ENCODE measurements at places on chromosomes 11 and 22. TPM values are rescaled to one million over a fixed set of nuclear protein-coding genes. Genes with fewer than 3 reads are reported as not detected.

DNA sequence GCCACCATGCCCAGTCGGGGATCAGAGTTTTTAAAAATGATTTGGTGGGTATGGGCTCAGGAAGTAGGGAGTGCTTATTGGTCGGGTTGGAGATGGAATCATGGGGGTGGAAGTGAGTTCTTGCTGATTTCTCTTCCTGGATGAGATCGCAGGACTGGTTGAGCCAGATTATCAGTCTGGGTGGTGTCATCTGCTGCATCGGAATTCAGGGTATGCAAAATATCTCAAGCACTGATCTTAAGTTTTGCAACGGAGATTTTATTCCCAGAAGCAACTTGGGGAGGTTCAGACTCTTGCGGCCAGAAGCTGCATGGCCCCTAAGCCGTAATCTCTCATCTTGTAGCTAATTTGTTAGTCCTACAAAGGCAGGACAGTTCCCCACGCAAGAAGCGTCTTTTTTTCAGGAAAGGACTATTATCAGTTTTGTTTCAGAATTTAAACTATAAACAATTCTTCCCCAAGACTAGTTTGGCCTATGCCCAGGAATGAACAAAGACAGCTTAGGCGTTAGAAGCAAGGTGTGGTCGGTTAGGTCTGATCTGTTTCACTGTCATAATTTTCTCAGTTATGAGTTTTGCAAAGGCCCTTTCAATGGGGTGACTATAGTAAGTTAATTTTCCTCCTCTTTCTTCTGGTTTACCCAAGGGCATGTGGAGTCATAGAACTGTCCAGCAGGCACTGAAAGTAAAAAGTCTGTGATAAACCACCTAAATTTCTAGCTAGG lies 1.4 kb upstream of the PIWIL3 start:
- no peaks in the 10 kb centered on the region for H3K4me1 ChIP-seq
- H3K4me3 ChIP-seq = no peak overlapping the region
- no peak overlapping the region for H3K27ac ChIP-seq
- H3K27me3 ChIP-seq = no peaks in the 10 kb centered on the region
- DNase-seq = no peak
- no peaks in the 10 kb centered on the region for H3K36me3 ChIP-seq

DNA sequence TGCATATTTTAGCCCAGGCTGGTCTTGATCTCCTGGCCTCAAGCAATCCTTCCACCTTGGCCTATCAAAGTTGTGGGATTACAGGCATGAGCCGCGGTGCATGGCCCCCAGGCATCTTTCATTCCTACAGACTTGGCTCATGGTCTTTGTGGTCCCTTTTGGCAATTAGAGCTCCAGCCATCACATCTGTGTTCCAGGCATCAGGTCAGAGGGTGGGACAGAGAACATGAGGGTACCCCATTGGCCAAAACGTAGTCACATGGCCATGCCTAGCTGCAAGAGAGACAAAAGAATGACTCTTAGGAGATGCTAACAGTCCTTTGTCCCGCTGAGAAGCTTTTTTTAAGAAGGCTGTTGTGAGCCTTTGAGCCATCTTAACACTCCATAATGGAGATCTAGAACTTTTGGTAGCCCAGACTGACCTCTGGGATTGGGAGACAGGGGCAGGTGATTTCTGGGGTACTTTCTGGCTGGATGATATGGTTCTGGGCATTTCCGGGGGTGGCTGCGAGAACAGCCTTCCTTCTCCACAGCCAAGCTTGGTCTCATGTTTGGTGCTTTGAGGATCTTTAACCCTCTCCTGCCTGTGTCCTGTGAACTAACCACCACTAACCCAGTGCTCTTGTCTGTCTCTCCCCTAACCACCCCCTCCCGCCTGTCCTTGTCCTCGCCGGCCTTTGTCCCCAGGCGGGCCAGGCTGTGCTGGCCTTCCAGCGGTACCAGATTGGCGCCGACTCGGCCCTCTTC lies 18.4 kb upstream of the TAB1 start:
- no peaks in the 10 kb centered on the region for H3K4me1 ChIP-seq
- DNase-seq = no peak
- no peak overlapping the region for H3K4me3 ChIP-seq
- H3K27ac ChIP-seq = no peak overlapping the region

- no peak overlapping the region for H3K27ac ChIP-seq
- no peaks in the 10 kb centered on the region for H3K4me1 ChIP-seq
- H3K36me3 ChIP-seq = no peaks in the 10 kb centered on the region
- H3K27me3 ChIP-seq = no peaks in the 10 kb centered on the region
- no peak overlapping the region for H3K4me3 ChIP-seq
Observed at GRCh38 chr11:109798521-109798920, 294.7 kb upstream of the ZC3H12C start.

DNA sequence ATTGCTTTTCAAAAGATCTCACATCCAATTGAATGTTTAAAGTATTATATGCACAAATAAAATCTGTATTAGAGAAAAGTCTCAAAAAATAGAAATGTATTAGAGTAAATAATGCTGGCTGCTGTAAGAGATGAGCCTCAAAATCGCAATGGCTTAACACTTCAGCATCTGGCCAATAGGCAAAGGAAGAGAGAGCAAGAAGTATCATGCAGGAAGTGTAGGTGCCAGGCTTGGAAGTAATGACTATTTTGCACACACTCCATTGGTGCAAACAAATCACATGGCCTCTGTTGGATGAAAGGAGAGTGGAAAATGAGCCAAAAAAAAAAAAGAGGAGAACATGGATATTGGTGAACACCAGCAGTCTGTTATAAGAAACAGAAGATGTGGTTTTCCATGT lies 193.0 kb upstream of the E2F8 start:
- H3K4me3 ChIP-seq = no peak overlapping the region
- H3K36me3 ChIP-seq = no peaks in the 10 kb centered on the region
- DNase-seq = no peak
- no peaks in the 10 kb centered on the region for H3K4me1 ChIP-seq
- no peak overlapping the region for H3K27ac ChIP-seq
- no peaks in the 10 kb centered on the region for H3K27me3 ChIP-seq

GRCh38 chr11:86818462-86819192 lies 18.3 kb downstream of the PRSS23 start:
- H3K36me3 ChIP-seq = no peaks in the 10 kb centered on the region
- DNase-seq = no peak
- H3K27me3 ChIP-seq = no peaks in the 10 kb centered on the region
- H3K4me1 ChIP-seq = no peaks in the 10 kb centered on the region

DNA sequence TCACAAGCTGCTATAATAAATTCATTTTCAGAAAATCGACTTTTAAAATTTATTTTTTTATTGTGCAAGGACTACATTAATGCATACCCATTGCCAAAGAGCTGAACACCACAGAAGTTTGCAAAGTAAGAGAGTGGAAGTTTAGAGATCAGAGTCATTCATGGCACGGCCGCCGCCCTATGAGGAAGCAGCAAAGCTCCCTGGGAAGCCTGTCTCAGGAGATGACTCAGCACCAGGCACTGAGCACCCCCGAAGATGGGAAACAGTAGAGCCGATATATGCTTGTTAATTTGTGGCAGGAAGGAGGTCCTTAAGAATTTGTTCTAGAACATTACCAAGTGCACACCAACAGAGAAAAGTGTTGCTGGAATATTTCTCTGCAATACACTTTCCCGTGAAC lies 693.7 kb downstream of the OPCML start:
- no peaks in the 10 kb centered on the region for H3K27me3 ChIP-seq
- H3K4me1 ChIP-seq = no peaks in the 10 kb centered on the region
- DNase-seq = no peak
- H3K27ac ChIP-seq = no peak overlapping the region
- no peaks in the 10 kb centered on the region for H3K36me3 ChIP-seq
- no peak overlapping the region for H3K4me3 ChIP-seq

- H3K4me3 ChIP-seq = no peak overlapping the region
- no peaks in the 10 kb centered on the region for H3K36me3 ChIP-seq
- H3K27me3 ChIP-seq = no peaks in the 10 kb centered on the region
- H3K27ac ChIP-seq = no peak overlapping the region
- no peaks in the 10 kb centered on the region for H3K4me1 ChIP-seq
Observed at GRCh38 chr11:34775417-34775888, 140.7 kb downstream of the APIP start.

GRCh38 chr11:41250408-41250935 lies 209.0 kb downstream of the LRRC4C start:
- H3K4me3 ChIP-seq = no peak overlapping the region
- no peaks in the 10 kb centered on the region for H3K36me3 ChIP-seq
- no peak for DNase-seq
- no peaks in the 10 kb centered on the region for H3K4me1 ChIP-seq
- no peak overlapping the region for H3K27ac ChIP-seq

DNA sequence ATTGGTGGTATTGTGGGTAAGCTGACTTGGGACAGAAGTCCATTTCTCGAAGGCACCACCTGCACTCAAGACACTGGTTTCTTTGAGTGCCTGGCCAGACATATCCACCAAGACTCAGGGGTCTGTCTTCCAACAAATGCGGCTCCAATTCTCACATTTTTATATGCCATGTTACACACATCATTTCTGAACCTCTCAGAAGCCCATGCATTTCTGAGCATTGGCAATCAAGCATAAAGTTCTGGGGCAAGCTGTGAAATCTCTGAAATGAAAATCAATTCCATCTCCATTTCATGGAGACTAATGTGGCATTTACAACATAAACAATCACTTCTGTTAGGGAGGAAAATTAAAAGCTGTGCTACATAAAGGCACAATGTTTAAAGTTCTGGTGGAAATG lies 243.7 kb downstream of the KIRREL3 start:
- H3K4me3 ChIP-seq = no peak overlapping the region
- no peaks in the 10 kb centered on the region for H3K4me1 ChIP-seq
- no peaks in the 10 kb centered on the region for H3K27me3 ChIP-seq

- H3K27me3 ChIP-seq = no peaks in the 10 kb centered on the region
- no peak overlapping the region for H3K27ac ChIP-seq
- DNase-seq = no peak
- peaks cover 18% of the 10 kb centered on the region for H3K4me1 ChIP-seq
- H3K36me3 ChIP-seq = no peaks in the 10 kb centered on the region
- H3K4me3 ChIP-seq = no peak overlapping the region
Observed at GRCh38 chr11:2535673-2536439, 91.0 kb downstream of the KCNQ1 start.

- no peaks in the 10 kb centered on the region for H3K27me3 ChIP-seq
- H3K4me1 ChIP-seq = no peaks in the 10 kb centered on the region
- no peak for DNase-seq
- no peak overlapping the region for H3K27ac ChIP-seq
- no peak overlapping the region for H3K4me3 ChIP-seq
Observed at GRCh38 chr11:66973956-66974580, 1.0 kb upstream of the C11orf86 start.

GRCh38 chr22:48240935-48241230 lies 1478.4 kb downstream of the TBC1D22A start:
- no peaks in the 10 kb centered on the region for H3K36me3 ChIP-seq
- no peaks in the 10 kb centered on the region for H3K27me3 ChIP-seq
- no peak for DNase-seq
- H3K4me3 ChIP-seq = no peak overlapping the region
- H3K27ac ChIP-seq = no peak overlapping the region

DNA sequence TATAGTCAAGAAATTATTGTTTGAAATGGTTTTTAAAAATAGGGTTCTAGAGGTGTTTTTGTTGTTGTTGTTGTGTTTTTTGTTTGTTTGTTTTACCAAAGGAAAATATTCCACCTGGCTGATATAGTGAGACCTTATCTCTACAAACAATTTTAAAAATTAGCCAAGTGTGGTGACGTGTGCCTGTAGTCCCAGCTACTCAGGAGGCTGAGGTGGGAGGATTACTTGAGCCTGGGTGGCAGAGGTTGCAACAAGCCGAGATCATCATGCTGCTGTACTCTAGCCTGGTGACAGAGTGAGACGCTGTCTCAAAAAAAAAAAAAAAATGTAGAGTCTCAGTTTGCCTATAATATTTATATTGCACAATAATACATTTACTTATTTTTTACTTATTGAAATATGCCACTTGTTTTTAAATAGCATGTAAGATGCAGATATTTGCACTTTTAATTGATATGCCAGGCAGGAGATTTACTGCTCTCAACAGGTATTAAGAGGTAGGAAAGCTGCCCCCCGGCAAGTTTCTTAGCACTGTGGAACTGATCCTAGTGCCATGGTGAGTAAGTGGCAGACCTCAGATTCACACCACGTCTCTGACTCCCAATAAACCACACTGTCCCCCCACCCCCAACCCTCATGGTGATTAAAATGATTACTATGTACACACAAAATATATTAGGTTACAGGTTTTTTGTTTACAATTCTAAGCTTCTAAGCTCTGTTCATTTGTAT lies 157.4 kb downstream of the TEAD1 start:
- H3K27ac ChIP-seq = no peak overlapping the region
- no peaks in the 10 kb centered on the region for H3K36me3 ChIP-seq
- no peak overlapping the region for H3K4me3 ChIP-seq
- H3K27me3 ChIP-seq = peaks cover 9% of the 10 kb centered on the region
- no peaks in the 10 kb centered on the region for H3K4me1 ChIP-seq

DNA sequence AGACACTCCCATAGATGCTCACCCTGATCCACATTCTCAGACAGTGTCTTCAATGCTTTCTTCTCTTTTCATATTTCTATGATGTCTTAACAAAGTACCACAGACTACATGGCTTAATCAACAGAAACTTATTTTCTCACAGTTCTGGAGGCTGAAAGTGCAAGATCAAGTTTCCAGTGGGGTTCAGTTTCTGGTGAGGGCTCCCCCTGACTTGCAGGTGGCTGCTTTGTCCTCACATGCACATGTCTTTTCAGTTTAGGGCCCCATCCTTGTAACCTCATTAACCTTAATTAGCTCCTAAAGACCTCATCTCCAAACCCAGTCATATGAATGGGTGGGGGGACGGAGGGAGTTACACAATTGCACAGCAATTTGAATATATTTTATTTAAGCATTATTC lies 335.8 kb downstream of the AASDHPPT start:
- H3K36me3 ChIP-seq = no peaks in the 10 kb centered on the region
- DNase-seq = no peak
- H3K4me1 ChIP-seq = no peaks in the 10 kb centered on the region
- no peak overlapping the region for H3K4me3 ChIP-seq

GRCh38 chr11:17960091-17960490 lies 52.8 kb downstream of the SERGEF start:
- no peaks in the 10 kb centered on the region for H3K27me3 ChIP-seq
- no peak for DNase-seq
- H3K36me3 ChIP-seq = peaks cover 23% of the 10 kb centered on the region
- no peak overlapping the region for H3K27ac ChIP-seq
- H3K4me1 ChIP-seq = no peaks in the 10 kb centered on the region
- H3K4me3 ChIP-seq = no peak overlapping the region

GRCh38 chr11:86719781-86720463 lies 47.5 kb upstream of the ME3 start:
- no peaks in the 10 kb centered on the region for H3K4me1 ChIP-seq
- H3K27me3 ChIP-seq = no peaks in the 10 kb centered on the region

GRCh38 chr11:8631395-8632118 lies 37.5 kb upstream of the STK33 start:
- no peak for DNase-seq
- no peak overlapping the region for H3K4me3 ChIP-seq
- H3K27me3 ChIP-seq = no peaks in the 10 kb centered on the region
- H3K27ac ChIP-seq = no peak overlapping the region
- no peaks in the 10 kb centered on the region for H3K4me1 ChIP-seq

OR4C12 gene
- not detected for polyA plus RNA-seq

HEPHL1 gene
- not detected for polyA plus RNA-seq

RIMBP3B gene
- polyA plus RNA-seq = 0.71 TPM

FREY1 gene
- 0.43 TPM for polyA plus RNA-seq

MS4A6A gene
- polyA plus RNA-seq = 0.97 TPM

Data from CD8-positive, alpha-beta memory T cell (primary cell).